ENCODE measurements at places on chromosomes 7 and 10.
A peak's percentile ranks its signal among the peaks of the same experiment; 100 is the strongest.

GRCh38 chr10:62394556-62395018, 20.4 kb downstream of the ZNF365 start:
- DNase-seq: no peak

- DNase-seq: no peak
These were observed 85.2 kb downstream of the ABCB5 start for GRCh38 chr7:20700453-20701227.

GRCh38 chr7:97130417-97131139, 13.1 kb downstream of the SDHAF3 start:
- DNase-seq: no peak

DNA sequence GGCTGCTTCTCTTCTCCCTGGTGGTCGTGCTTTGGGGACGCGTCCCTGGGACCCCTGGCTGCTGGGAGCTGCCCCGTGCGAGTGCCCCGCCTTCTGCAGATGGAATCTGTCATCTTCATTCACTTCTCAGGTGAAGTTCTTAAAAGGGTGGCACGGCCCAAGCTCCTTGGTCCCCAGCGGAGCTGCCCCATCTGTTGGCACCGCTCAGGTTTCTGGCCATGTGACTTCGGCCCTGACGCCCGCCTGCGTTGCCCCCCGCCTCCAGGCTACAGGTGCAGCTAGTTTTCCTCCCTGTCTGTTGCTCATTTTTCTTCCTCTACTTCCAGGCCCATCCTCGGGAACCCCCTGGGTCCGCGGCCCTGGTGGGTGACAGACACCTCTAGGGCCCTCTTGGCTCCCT, 6.8 kb upstream of the NKX6-2 start:
- DNase-seq: no peak

DNA sequence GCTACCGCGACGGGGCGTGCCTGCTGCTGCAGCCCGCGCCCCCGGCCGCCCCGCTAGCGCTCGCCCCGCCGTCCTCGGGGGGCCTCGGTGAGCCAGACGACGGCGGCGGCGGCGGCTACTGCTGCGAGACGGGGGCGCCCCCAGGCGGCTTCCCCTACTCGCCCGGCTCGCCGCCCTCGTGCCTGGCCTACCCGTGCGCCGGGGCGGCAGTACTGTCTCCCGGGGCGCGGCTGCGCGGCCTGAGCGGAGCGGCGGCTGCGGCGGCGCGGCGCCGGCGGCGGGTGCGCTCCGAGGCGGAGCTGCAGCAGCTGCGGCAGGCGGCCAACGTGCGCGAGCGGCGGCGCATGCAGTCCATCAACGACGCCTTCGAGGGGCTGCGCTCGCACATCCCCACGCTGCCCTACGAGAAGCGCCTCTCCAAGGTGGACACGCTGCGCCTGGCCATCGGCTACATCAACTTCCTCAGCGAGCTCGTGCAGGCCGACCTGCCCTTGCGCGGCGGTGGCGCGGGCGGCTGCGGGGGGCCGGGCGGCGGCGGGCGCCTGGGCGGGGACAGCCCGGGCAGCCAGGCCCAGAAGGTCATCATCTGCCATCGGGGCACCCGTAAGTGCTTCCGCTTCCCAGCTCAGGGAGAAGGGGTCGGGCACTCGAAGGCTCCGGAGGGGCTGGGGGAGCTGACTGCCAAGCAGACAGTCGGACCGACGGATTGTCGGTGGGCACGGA, 761 bp downstream of the PTF1A start:
- peak; percentile 77 for DNase-seq

- no peak for DNase-seq
These were observed 174.3 kb downstream of the NRP1 start for GRCh38 chr10:33160151-33160550.

DNA sequence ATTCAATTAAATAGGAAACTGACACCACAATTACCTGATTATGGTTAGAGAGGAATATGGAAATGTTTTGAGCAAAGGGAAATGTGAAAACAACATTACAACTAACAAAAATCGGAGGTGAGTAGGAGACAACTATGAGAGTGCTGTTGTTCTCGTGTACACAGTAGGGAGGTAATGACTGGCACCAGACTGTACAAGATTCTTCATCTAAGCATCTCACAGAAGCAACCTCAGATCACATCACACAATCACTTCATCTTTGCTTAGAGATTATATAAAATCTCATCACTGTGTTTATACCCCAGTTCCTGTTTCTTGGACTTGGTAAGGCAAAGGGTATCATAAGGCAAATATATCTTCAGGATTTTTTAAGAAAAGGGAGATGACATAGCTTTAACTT, 14.9 kb downstream of the ABLIM1 start:
- no peak for DNase-seq

DNA sequence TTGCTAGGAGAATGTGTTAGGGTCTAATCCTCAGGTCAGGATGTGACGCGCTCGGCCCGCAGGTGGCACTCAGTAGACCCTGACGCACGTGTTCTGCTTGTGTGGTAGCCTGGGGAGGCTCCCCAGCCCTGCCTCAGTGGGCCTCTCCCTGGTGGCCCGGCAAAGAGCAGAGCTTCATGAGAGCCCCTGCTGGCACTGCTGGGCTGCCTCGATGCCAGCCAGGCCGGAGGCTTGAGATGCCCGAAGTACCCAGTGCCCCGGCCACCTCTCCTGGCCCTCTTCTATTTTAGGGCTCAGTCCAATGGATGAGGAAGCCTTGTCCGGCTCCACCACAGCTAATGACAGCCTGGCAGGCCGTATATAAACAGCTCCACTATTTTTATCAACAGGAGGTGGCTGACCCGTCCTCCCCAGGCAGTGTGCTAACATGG, 42.0 kb downstream of the PRF1 start:
- DNase-seq: no peak

- DNase-seq: no peak
These were observed 38.5 kb downstream of the MLLT10 start for GRCh38 chr10:21572578-21572977.

Measured in vagina (tissue), 2 donors.